ENCODE measurements at places on chromosomes 2 and 18.

DNA sequence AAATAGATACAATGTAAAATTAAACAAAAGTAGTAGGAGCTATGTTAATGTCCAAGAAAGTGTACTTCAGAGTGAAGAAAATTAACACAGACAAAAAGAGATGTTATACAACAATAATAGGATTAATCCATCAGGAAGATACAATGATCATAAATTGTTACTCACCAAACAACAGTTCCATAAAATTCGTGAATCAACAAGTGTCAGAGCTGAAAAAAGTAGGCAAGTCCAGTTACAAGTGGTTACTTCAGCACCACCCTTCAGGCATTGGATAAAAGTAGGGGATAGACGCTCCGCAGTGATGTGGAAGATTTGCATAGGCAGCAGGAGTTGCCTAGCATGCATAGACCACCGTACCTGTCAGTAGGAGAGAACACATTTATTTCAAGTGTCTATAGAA lies 77.8 kb downstream of the ATP9B start:
- no peak for DNase-seq

- no peak for DNase-seq
Measured at GRCh38 chr2:47767497-47767844, 15.5 kb upstream of the MSH6 start.

DNA sequence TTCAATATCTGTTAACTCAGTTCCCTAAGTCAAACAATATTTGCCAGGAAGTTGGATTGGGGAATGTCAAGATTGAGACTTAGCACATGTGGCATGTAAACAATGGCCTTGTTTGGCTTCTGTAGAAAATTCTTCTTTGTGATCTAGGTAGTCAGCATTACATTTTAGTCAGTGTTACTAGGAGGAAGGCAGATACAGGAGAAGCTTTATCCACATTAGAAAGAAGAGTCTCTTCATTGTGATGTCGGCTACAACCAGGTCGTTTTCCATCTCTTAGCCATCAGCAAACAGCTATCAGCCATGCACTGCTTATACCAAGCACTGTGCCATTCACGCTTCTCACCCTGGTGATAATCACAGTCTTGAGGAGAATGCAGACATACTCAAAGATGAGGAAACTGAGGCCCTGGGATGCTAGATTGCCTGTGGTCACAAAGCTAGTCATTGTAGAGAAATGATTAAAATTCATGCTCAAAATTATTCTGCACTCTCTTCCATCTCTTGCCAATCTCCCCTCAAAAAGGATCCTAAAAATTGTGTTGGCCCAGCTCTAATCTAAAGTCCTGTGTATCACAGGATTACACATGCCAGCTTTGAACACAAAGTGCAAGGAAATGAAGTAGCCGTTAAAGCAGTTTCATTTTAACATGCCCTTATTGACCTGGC lies 3.2 kb downstream of the GALNT5 start:
- no peak for DNase-seq

DNA sequence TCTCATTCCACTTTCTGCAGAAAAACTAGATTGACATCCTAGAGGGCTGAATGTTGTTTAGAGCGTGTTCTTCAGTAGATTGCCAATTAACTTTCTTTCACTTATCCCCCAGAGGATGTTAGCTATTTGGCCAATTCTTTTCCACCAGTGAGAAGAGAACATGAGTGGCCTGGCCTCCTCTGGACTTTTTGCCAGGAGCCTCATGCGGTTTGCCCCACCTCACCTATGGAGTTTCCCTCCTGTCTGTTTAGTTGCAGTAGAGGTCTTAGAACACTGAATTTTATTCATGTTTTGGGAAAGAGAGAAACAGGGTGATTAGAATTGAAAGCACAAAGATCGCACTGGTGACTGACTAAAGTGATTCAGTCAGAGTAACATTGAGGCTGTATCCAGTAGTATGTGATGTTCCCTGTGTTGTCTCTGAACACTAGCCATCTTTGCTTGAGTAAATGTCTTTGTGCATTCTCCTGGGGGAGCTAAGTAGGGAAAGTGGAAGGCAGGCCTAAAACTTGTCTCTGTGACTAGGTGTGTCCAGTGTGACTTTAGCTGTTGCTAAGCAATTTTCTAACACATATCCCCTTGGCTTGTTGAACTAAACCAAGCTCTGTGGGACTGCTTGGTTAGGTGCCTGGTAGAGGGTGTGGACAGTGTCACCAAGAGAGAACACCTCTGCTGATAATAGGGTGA lies 34.0 kb downstream of the UGP2 start:
- DNase-seq = no peak

- no peak for DNase-seq
Measured at GRCh38 chr2:220259662-220260061, 632.2 kb downstream of the SLC4A3 start.

GRCh38 chr2:120854014-120854620 lies 118.4 kb downstream of the GLI2 start:
- no peak for DNase-seq

DNA sequence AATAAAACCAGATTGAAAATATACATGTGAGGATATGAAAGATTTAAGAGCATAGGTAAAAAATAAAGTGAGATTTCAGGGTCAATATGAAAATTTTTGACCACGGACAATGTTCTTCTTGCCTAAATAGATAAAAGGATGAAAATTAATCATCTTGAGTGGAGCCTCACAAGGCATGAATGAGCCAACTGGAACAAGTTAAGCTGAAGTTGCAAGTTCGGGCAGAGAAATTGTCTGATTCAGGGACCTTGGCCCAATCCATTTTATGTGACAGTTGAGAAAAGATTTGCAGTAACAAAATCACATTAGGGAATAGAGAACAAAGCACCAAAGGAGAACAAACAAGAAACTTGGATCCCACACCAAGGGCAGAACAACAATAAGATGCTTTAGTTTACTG lies 305.3 kb downstream of the TMX3 start:
- DNase-seq = no peak

DNA sequence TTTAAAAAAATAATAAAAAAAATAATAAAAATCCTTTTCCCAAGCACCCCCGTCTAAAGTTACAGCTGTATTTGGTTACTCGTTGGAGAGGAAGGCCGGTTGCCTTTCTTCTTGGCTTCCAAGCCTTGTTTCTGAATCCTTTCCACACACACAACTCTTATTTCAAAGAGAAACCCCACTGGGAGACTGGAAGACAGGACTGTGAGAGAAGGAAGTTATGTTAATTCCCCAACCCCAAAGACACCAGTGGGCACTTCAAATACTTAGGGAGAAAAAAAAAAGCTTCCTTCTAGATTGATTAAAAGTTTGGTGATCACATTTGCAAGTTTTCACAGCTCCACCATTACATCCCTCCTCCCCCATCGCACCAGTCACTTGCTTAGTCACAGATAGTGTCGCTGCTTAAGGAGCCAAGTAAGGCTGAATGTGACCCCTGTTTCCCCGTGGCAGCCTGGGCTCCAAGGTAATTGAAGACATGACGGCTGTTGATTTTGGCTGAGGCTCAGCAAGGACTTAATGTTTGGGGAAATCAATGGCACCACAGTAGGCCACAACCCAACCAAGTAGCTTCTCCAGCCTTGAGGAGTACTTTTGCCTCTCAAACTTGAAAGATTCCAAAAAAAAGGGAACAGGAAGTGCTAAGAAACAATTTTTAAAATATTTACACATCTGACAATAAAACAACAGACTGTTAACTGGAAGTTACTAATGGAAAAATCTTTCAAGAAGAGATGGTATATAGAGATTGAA lies 40.8 kb upstream of the FRZB start:
- no peak for DNase-seq

- no peak for DNase-seq
Measured at GRCh38 chr2:177165061-177165583, 47.5 kb upstream of the HNRNPA3 start.

- DNase-seq = no peak
Measured at GRCh38 chr2:8487461-8487932, 194.4 kb upstream of the ID2 start.

DNA sequence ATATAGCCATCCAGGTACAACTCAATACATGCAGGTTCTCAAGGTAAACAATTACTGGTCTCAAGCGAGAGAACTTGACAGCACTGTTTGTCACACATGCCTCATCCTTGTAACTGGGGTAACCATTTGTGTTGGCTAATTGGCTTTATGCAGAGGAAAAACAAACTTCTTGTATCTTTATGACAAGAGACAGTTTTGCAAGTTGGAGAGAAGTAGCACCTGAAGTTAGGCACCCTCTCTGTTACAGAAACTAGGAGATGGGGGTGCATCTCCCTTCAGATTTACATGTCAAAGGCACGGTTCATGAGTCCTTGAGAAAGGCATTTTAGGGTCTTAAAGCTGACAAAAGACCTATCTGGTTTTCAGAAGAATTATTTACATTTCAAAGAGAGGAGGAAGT lies 241.7 kb downstream of the CD226 start:
- no peak for DNase-seq

GRCh38 chr18:48575301-48575657 lies 36.4 kb downstream of the CTIF start:
- DNase-seq = no peak

GRCh38 chr18:48404716-48405507 lies 4.3 kb downstream of the ZBTB7C start:
- no peak for DNase-seq

DNA sequence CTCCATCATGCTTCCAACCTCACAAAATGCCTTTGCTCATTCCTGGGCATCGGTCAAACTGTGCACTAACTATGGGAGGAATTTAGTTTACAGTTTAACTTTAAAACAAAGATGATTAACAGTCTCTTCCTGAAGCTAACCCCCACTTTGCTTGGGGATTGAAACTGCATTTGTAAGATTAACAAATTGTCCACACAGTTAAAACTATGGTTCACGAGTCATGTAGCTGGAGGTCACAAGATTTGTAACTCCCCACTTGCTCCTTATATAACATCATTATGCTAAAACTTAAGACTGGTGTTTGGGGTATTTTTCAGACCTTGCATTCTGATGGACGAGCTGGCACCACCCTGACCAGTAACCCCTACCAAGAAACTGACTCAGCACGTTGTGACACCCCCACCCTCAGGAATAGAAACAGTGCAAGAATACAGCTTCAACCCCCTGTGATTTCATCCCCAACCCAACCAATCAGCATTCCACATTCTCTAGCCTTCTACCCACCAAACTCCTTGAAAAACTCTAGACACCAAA lies 252.3 kb downstream of the MBD5 start:
- DNase-seq = no peak

DNA sequence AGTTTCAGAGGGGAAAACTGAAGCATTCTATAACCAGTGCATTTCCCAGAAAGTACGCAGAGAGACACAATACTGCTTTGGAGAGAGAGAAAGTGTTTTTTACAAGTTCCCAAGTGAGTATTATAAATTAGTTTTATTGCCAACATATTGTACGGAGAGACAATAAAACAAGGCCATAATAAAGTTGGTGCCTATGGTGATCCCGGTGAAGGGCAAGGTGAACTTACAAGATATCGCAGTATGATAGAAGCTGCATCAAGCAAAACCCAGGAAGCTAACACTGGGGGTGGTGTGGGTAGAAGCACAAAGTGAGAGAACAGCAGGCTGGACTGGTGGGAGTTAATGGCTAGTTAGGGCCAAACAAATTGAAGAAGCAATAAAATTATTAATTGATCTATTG lies 7.5 kb downstream of the TMSB10 start:
- no peak for DNase-seq

DNA sequence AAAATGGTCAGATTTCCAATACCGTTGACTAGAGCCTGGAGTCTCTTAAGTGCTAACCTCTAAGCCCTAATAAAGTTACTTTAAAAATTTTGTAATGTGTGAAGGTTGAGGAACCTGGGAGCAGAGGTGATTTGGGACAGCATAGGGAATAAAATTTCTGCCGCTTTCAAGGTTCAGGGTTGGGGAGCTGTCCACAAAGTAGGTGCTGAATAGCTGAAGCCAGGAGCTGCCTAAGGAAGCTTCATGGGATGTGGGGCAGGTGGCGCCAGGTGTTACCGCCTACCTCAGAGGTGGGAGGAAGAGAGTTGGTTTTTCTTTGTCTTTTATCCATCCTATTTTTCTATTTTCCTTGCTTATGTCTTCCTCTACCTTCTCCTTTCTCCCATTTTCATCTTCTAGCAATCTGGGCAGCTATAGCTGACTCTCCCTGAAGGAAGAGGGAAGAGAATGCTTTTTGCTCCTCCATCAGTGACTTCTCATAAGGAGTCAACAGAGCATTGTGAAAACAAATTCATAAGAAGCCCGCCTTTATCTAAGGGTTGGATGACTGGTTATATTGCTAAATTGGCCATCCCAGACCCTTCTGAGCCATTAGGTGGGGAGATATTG lies 178.7 kb downstream of the CLIP4 start:
- no peak for DNase-seq

DNA sequence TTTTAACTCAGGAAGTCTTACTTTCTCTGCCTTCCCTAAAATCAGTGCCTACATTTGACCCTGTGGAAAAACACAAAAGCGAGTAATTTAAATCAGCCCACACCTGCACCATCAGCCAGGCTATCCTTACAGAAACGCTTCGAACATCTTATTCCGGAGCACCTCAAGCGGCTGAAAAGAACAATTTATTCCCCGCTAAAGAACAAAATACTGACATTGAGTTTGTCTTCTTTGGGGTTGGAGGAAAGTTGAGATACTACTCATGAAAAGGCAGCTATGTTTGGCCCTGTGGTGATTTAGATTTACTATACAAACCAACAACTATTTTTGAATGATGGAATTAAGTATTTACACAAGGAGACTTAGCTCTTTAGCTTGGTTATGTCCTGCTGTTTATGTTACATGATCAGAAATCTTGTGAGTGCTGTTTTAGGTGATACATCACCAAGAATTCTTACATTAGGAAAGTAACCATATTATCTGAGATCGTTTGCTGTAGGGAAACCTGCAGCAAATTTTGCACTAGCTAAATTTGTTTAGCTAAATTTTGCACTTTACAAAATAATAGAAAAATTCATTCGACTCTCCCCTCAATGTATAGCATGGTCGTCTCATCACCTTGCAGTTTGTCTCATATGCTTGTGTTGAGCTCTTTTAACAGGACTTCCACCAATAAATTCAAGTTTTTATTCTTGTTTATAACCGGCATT lies 158.8 kb upstream of the SIX2 start:
- no peak for DNase-seq

DNA sequence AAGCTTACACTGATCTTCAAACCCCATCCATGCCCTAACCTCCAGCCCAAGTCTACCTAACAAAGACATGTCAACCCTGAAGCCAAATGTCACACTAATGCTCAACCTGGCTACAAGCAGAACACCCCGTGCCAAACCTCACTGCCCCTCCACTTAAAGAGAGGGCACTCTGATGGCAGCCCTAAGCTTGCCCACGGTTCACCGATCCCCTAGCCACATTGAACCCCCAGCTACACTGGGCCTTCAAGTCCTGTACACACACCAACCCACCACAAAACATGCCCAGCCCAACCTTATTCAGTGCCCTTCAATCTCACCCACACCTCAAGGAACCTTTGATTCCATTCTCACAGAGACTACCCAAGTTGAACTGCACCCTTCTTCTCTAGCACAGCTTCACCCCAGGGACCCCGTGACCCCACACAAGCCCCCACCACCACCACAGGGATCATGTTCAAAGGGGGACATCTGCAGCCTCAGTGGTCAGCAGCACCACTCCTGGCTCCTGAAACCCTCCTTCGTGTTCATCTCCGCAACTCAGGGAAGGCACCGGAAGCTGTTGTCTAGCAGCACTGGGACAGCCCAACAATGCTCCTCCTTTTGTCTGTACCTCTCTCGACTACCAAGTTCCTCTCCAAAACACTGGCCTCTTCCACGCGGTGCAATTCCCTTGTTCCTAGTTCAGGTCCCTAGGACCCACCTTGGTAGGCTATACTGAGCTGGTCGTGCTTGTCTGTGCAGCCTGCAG lies 218.8 kb downstream of the CYP26B1 start:
- no peak for DNase-seq
